ENCODE measurements at places on chromosomes 12 and 14.

GRCh38 chr14:74572726-74573301 lies 39.2 kb downstream of the LTBP2 start:
- no peak for DNase-seq

DNA sequence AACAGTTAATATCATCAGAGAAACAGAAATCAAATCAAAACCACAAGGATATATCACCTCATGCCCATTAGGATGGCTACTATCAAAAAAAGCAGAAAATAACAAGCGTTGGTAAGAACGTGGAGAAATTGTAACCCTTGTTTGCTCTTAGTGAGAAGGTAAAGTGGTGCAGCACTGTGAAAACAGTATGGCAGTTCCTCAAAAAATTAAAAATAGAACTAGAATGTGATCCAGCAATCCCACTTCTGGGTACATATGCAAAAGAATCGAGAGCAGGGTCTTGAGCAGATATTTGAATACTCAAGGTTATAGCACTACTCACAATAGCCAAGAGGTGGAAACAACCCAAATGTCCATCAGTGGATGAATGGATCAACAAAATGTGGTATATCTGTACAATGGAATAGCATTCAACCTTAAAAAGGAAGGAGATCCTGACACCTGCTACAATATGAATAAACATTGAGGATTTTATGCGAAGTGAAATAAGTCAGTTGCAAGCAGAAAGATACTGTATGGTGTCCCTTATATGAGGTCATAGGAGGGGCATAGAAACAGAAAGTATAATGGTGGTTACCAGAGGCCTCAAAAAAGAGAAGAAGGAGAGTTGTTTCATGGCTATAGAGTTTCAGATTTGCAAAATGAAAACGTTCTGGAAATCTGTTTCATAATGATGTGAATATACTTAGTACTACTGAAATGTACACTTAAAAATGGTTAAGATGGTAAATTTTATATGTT lies 131.0 kb upstream of the EEA1 start:
- no peak for DNase-seq

GRCh38 chr12:2384029-2384386 lies 331.2 kb downstream of the CACNA1C start:
- DNase-seq, result peak; percentile 32

DNA sequence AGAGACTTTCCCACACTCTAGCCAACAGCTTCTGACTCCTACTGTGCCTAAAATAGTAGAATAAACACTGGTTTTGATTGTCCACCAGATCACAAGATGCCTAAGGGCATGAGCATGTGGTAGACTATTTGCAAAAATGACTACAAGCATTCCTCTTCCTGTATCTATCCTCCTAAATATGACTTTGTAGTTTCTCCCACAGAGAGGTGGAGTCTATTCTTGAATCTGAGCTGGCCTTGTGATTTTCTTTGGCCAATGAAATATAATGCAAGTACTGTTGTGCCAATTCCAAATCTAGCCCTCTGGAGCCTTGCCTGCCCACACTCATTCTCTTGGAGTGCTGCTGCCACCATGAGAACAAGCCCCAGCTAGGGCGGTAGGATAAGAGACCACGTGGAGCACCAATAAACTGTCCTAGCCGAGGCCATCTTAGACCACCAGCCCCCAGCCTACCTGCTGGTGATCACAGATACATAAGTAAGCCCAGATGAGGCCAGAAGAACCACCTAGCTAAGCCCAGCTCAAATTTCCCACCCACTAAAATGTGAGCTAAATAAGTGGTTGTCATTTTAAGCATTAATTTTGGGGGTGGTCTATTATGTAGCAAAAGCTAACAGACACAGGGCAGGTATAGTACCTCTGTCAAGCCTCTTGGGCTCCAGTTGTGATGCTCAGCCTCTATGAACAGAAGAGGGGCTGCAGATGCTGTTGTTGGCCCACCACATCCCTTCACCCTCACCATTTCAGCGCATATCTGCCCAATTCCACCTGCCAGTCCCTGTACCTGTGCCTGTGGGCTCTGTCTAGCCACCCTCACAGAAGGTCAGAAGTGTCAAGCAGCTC lies 17.9 kb downstream of the ZFP36L1 start:
- DNase-seq, result no peak

GRCh38 chr14:65156568-65157366 lies 54.5 kb upstream of the MAX start:
- DNase-seq, result no peak

DNA sequence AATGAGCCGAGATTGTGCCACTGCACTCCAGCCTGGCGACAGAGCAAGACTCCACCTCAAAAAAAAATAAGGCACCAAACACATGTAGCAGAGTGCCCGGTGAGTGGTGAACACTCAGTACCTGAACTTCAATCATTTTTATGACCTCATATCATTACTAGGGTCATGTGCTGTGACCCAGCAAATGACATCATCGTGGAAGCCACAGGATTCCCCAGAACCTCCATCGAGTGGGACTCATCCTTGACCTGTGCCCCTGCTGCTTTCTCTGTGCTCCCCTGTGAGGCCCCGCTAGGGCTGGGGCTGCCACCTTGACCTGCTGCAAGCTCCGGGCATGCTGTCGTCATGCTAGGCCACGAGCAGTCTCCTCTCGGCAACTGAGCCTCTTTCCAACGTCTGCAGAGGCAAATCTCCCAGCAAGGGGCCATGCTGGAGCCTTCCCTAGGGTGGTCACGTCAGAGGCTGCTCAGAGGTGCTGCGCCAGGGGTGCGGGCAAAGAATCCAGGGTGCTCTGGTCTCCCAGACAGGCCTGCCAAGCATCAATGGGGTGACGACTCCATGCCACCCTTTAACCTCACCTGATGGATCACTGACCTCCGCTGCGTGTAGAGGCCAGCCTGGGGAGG lies 18.5 kb downstream of the GLTP start:
- DNase-seq, result no peak

DNA sequence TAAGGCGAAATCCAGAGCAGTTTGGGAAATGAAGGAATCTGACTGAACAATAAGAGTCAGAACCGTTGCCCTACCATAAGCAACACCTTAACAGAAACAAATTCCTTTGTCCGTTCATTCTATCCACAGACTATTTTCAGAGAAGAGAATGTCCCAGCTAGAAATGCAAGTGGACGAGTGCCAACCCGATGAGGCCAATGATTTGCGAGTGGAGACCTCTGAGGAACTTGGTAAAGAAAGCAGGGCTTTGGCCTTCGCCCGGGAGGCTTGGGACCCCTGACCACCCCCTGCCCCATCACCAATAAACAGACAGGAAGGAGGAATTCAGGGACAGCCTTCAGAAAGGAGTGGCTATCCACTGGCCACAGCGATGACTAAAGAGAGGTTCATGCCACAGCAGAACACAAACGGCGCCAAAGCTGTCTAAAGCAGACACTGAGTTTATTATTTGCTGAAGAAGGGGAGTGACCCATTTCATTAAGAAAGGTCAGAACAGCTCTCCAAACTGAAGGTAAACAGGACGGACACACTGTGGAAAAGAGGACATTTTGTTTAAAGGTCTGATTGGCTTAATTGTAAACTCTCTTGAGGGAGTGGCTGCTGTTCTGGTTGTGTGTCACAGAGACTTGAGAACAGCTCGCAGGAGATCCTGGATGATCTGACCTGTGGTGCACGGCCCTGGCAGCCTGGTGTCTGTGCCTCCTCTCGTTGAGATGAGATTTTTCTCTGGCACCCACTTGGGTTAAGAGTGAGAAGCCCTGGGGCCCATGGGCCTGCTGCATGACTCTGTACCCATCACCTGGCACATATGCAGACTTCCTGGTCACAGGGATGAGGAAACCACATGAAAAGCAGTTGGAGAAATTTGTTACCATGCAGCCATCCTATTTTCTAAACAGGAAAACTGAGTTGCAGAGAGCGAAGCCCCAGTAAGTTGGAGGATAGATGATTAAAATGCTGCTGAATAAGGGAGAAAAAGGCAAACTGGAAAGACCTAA lies 142.0 kb upstream of the PZP start:
- no peak for DNase-seq

DNA sequence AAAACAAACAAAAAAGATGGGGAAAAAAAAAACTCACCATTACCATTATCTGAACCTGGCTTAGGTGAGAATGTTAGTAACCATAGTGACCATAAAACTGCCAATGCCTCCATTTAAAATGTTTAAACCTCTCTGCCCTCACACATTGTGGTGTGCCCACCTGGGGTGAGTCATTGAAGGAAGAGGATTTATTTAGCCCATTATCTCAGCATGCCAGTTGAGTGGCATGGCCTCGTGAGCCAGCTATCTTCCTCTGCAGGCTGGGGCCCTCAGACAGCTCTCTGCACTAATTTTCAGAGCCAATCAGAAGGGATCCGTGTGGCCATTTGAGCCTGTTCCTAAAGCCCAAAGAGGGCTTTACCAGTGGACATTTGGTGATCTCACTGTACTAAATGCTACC lies 81.8 kb upstream of the CCDC198 start:
- no peak for DNase-seq

DNA sequence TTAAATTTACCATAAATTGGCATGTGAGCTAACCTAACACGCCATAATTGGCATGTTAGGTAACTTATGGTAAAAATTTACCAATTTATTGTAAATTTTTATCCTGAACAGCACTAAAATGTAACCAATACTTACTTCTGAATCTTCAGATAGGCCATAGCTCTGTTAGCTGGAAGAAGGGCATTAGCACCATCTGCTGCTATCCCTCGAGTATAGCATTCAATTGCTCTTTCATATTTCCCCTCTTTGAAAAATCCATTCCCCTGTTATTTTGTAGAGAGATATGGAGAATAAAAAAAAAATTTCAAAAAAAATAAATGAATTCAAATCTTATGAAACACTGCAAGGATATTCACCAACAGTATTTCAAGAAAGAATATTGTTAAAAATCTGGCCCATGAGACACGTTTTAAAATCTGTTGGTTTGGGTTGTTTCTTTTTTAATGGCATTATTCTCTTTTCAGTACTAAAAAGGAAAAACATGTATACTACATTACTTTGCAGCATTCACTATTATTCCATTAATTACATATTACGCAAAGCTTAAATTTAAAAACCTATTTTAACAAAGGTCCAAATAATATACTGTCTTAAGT lies 19.1 kb downstream of the RPAP3 start:
- DNase-seq, result no peak

GRCh38 chr14:55118761-55119160 lies 10.3 kb upstream of the LGALS3 start:
- no peak for DNase-seq
